NT2/D1 (cell line): ENCODE measurements at places on chromosomes 13 and 19.

GRCh38 chr13:54989418-54989817 lies 1960.8 kb downstream of the OLFM4 start:
- DNase-seq, result no peak

DNA sequence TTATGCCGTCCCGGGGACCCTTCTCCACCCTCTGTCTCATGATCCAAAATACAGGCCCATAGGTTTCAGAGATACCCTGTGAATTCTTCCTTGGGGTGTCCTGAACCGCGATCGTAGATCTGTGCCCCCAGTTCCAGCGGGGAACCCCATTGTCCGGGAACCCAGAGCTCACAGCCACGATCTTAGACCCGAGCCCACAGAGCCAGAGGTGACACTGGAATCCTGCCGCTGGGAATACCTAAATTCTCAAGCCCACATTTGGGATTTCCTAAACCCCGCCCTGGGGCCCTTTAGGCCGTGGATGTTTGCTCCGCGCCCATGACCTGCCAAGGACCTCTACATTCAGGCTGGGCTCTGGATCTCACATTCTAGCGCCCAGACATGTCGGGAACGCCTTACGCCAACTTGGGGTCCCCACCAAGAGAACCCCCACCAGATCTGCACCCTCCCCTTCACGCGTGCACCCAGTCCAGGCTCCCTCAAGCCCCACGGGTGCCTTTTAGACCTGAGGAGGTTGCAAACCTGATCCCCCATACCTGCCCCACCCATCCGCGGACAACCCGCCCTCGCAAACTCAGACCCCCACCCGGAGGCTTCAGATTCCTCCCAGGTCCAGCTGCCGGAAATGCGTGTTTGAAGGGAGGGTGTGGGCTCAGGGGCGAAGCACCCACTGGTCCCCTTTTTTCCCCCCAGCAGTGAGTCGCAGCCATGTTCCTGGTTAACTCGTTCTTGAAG lies 605 bp downstream of the CAPNS1 start:
- no peak for DNase-seq

GRCh38 chr13:75489502-75490263 lies 7.7 kb upstream of the TBC1D4 start:
- no peak for DNase-seq

DNA sequence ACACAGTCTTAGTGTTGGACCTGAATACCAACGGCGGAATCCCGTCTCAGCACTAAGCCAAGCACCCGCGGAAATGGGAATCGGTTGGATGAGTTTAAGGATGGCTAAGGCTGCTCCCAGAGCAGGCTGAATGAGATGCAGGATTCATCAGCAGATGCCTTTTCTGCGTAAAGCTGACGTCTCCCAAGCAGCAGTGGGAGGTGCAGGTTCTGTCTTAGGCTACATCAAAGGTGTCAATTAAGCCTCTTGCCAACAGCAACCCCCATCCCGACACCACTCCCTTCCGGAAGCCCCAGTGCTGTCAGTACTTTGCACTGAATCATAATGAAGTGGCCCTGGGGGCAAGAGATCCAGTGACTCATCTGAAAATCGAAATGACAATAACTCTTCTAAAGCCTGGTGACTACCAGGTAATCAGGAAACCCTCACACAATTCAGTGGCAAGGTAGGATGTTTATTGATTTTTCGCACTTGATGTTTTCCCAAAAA lies 275.6 kb downstream of the DCLK1 start:
- DNase-seq, result peak; percentile 89

DNA sequence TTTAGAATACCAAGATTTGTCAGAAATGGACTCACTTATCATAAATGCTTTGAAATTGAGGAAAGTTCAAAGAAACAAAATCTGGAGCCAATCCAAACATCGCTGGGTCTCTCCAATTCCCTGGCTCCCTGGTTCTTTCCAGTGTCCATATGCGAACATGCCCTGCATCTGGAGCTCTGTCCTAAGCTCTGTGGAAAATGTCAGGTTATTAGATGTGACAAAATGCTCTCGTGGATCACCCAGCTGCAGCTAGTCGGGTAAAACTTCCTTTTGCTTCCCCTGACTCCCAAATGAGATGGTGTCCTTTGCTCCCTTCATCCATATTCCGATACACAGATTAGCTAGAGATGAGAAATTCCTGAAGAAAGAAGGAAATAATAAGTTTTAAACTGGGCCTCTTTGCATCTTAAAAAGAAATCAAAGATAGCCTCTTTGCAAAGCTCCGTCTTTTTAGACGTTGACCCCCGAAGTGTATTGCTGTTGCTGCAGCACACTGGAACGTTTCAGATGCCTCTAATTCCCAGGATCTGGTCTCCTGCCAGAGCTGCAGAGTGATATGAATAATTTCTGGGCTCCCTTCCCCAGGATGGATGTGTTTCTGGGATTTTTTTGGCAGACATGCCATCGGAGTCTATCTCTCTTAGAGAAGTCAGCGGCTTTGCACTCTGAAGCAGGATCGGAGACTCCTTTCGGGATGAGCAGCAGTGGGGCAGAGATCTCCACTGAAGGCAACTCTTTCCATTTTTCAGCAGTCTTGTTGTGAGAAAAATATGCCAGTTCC lies 102.9 kb downstream of the TEX26 start:
- DNase-seq, result no peak

DNA sequence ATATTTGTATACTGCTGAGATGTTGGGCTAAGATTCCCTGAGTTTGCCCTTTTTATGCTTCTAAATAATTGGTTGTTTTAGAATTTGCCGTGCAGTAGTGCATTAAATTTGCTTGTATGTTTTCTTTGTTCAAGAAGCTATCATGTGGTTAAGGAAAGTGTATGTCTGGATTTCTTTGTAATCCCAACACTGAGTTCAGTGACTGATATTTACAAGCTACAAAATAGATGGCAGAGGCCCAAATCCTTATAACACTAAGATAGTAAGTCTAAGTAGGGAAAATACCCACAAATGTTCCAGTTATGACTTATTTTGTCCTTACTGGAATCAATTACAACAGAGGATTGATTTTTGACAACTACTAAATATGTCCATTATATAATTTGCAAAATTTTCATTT lies 435.0 kb upstream of the KLF12 start:
- no peak for DNase-seq

GRCh38 chr13:99522298-99522697 lies 21.0 kb downstream of the TM9SF2 start:
- no peak for DNase-seq

- DNase-seq, result no peak
These were observed 751 bp downstream of the ERVK3-1 start for GRCh38 chr19:58305932-58306323.

- DNase-seq, result no peak
These were observed 10.6 kb downstream of the CD70 start for GRCh38 chr19:6580313-6580712.

DNA sequence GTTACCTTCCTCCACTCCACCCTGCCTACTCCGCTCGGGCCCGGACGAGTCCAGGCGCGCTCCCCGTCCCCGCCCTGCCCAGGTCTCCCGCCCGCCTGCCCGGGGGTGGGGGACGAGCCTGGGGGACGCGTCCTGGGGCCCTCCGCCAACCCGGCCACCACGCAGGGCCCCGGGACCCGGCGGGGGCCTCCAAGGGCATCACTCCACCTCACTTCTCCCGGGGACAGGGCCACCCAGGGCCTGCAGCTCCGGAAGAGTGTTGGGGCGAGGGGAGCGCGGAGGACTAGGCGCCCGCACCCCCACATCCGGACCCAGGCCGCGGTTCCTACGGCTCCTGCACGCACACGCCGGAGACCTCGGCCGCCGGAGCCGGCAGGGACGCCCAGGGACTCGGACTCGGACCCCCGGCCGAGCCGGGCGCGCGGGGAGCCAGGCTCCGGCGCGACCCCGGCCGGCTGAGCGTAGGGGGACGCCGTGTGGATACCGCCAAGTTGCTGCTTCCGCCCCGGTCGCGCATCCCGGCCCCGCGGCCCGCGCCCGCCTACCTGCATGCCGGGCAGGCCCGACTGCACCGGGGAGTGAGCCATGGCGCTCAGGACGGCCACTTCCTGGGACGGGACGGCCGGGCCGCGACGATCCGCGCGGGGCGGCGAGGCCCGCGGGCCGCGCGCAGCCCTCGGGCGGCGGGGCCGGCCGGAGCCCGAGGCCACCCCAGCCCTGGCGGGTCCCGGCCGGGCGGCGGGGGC lies 534 bp downstream of the STK24 start:
- no peak for DNase-seq

DNA sequence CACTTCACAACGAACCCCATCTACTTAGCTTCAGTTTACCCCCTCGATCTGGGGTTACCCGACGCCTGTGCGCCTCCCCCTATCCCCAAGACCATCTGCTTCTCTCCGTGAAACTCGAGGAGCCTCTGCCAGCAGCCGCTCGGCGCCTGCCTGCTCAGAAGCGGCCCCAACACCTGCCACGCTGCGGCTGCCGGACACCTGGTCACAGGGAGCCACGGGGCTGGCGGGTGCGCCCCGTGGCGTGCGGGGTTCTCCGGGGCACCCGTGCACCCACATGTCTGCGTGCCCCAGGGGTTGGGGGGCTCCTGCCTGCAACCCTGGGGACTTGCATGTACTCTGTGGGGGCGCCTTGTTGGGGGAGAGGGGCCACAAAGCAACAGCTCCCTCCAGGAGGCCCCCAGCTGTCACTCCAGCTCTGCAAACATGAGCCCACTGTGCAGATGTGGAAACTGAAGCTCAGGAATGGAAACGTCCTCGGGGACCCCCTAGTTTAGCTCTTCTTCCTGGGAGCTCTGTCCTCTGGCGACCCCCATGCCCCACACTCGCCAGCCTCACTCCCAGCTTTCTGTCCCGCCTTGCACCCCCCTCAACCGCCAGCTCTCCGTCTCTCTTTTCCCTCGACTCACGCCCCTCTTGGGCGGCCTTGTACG lies 7.0 kb upstream of the SEMA6B start:
- DNase-seq, result no peak

DNA sequence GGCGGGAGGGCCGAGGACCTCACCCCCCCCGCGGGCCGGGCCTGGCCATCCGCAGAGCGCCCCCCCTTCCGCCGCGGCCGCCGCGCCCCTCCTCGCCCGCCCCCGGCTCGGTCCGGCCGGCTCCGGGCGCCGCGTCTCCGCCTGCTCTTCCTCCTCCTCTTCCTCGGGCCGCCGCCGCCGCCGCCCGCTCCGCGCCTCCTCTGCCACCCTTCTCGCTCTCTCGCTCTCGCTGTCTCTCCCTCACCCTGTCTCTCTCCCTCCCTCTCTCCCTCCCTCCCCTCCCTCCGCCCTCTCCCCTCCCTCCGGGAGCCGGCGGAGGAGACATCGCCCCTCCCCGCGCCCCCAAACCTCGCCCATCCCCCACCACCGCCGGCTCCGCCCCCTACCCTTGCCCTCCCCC lies at the start of gene SHANK1:
SHANK1 (minus strand) TSS at position 237 of the 400 bp plus-strand sequence. CDS start 2,883 bp downstream, outside the sequence.
- DNase-seq, result no peak

GRCh38 chr13:26037302-26037701 lies 14.5 kb downstream of the SHISA2 start:
- peak; percentile 51 for DNase-seq

DNA sequence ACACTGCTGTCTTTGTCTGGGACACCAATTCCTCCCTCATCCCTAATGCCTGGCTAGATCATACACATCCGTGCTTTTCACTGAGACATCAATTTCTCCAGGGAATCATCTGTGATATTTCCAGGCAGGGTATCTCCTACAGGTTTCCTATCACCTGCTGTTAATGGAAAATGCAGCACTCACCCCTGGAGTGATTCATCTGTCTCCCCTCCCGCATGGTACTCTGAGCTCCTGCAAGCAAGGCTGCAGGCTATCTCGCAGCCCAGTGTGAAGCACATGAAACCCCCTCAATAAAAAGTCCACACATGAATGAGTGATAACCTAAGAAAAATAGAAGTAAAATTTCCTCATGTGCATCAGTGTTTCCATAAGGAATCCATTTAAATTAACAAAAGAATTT lies 38.5 kb downstream of the SERTM1 start:
- DNase-seq, result no peak

- no peak for DNase-seq
These were observed 450.0 kb downstream of the KLF5 start for GRCh38 chr13:73508841-73509240.

- no peak for DNase-seq
These were observed 6.9 kb upstream of the CBY2 start for GRCh38 chr13:45695198-45695730.

GRCh38 chr13:26007261-26008125 lies 44.3 kb downstream of the SHISA2 start:
- DNase-seq, result no peak

DNA sequence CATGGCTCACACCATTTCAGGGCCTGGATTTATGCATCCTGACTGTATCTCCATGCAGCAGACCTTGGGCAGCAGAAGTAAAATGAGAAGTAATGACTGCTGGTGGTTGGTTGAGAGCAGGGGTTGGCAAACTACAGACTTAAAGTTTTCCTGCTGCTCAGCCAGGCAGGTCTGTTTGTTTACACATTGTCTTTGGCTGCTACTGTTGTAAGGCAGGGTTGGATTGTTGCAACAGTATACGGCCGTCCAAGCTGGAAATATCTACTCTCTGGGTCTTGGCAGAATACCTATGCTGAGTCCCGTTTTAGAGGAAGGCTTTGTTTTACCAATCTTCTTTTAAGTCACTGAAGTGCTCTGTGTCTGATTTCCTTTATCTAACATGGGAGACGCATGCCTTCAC lies 13.5 kb downstream of the SNRNP70 start:
- DNase-seq, result no peak

- DNase-seq, result no peak
These were observed 76.6 kb downstream of the SERP2 start for GRCh38 chr13:44449999-44450821.

DNA sequence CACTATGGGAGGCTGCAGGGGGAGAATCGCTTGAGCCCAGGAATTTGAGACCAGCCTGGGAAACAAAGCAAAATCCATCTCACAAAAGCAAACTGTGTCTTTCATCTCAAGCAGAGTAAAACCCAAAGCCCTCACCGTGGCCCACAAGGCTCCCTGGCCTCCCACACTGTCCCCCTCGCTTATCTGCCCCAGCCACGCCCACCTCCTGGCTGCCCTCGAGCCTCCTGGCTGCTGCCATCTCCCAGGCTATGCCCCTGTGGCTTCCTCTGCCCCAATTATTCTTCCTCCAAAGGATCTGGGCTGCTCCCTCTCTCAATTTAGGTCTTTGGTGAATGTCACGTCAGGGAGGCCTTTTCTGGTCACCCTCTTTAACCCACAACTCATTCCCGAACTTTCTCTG lies 3.6 kb downstream of the RABAC1 start:
- DNase-seq, result no peak

DNA sequence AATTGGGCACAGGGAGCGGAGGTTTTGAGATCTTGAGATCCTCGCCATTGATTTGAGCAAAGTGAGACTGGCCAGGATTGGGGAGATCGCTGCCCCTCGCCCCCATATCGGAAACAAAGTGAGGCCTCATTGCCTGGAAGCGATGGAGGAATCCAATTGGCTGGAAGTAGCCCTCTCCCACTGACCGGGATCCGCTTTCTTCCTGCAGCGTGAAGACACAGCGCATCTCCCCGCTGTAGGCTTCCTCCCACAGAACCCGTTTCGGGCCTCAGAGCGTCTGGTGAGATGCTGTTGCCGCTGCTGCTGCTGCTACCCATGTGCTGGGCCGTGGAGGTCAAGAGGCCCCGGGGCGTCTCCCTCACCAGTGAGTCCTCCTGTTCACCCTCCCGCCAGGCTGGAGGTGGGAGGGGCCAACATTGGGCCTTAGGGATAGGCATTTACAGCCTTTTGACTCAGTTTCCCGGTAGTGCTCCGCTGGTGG lies 438 bp downstream of the PRKCSH start:
- no peak for DNase-seq

- no peak for DNase-seq
These were observed 9.6 kb downstream of the ZSCAN5C start for GRCh38 chr19:56211718-56212117.
